Stimulated activated CD4-positive, alpha-beta T cell treated with anti-CD3 and anti-CD28 coated beads, Interleukin-2, amount 100 ng/mL, for 4 hours (primary cell): ENCODE measurements at places on chromosomes 6 and 20.

GRCh38 chr20:51566594-51566993 lies 24.1 kb upstream of the NFATC2 start:
- DNase-seq, result no peak

GRCh38 chr20:9300534-9300933 lies 213.9 kb upstream of the LAMP5 start:
- DNase-seq, result no peak

DNA sequence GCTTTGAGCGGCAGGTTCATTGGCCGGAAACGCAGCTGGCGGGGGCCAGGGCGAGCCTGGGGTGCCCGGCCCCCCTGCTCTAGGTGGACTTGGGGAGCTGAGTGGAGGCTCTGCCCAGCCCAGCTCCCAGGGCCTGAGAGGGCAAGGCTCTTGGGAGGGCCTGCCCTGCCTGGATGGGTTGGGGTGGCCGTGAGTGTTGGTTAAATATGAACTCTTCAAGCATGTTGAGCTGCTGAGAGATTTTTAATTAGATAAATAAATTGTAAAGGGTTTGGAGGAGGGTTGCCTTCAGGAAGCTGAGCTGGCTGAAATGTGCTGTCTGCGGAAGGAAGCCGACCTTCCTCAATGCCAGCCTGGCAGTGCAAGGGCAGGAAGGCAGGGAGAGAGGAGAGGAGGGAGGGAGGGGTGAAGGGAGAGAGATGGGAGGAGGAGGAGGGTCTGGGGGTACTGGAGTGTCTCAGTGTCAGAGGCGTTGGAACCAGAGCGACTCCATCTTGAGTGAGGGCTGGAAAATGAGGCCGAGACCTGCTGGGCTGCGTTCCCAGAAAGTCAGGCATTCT lies 39.4 kb upstream of the PMEPA1 start:
- no peak for DNase-seq

DNA sequence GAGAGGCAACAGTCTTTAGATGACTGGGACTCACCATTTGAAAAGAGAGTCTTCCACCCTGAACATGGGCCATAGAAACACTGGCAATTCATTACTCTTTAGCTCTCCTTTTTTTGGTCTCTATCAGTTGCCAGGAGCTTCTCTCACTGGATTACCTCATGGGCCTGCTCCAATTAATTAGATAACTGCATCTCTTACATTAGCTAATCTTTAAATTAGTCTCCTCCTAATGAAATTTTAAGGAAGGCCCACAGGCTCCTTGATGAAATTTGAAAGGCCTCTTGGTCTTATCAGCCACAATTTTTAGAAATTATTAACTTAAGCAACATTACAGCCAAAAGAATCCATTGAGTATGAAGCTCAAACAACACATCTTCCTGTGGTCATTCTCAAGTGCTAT lies 184.4 kb downstream of the UNC5CL start:
- no peak for DNase-seq

GRCh38 chr6:145761584-145761983 lies 26.3 kb upstream of the EPM2A start:
- no peak for DNase-seq

GRCh38 chr20:37948956-37949355 lies 46.0 kb downstream of the VSTM2L start:
- DNase-seq, result no peak

- DNase-seq, result no peak
Observed at GRCh38 chr6:151553416-151554165, 59.8 kb downstream of the CCDC170 start.

GRCh38 chr6:43990627-43991619 lies 136.3 kb downstream of the MRPL14 start:
- no peak for DNase-seq

GRCh38 chr20:16569246-16570153 lies 3.7 kb downstream of the KIF16B start:
- DNase-seq, result no peak

DNA sequence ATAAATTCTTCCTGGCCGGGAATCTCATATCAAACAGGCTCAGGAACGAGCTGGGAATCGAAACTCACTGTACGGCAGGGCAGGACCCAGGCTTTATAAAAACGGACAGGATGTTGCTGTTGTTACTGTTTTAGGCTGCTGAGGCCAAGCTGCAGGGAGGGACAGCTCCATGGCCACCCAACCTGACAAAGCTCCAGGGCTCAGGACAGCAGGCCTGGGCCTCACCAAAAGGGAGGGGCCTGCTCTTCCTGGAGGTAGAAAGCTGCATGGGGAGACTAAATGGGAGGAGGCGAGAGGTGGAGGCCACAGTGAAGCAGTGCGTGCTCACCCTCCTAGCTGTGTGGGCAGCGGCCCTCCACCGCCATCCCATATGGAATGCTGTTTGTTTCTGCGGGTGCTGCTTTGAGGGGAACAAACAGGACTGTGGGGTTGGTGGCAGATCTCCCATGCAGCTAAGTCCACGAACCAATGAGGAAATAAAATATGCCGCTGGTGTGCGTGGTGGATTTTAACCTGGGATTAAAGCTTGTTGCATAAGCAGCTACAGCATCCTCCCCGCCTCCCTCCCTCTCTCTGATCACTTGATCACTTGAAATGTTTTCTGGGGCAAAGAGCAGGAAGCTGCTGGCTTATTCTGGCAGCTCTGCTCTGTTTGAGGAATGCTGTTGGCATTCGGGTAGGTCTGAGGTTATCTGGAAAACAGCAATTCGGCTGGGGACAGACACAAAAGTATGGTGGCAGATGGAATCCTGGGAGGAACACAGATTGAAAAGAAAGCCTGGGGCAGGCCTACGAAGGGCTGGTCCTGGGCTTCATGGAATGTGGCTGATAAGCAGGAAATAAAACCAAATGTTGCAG lies 2.4 kb upstream of the ZMYND8 start:
- DNase-seq, result no peak

DNA sequence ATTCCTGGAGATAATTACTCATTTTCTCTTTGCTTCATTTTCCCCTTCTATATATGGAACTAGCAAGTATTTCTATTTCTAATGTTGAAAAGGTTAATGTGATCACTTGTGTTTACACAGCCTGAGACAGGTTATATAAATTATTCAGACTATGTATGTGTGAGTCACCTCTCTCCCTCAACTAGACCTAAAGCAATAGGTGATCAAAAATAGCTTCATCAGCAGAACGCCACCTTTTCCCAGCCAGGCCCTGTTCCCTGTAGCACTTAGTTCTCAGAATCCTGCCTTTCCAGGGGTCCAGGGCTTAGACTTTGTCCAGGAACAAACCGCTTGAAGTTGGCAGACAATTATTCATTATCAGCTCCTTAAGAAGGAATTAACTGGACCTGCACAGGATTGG lies 125.3 kb upstream of the EXOC2 start:
- no peak for DNase-seq

DNA sequence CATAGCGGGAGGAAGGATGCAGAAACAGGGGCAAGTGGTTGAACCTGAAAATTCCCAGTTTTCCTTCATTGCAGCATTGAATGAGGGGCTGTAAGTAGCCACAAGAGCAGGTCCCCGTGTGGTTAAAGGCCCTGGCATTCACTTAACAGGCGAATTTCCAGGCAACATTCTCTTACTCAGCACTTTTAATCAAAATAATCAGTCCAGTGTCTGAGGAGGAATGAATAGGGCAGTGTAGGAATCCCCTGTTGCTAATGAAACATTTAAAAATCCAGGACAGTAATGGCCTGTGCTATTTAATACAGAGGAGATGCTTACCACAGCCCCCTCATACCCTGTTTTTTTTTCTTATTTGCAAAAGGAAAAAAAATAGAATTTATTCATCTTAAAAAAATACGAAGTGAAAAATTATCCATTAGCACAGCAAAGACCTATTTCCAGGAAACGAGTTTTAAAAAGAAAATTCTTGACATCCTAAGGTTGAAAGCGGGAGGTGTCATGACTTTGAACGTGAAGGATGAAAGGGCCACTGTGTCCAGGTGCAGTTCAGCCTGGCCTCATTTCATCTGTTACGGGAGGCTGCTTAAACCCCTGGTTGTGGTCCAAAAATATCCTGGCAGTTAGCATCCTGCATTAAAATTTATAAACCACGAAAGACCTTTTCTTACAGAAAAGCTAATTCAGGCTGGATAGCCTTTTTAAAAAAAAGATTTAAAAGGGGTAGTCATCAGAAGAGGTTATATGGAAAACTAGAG lies 20.2 kb downstream of the MYLK4 start:
- DNase-seq, result no peak

- no peak for DNase-seq
Observed at GRCh38 chr6:70538376-70538775, 28.4 kb upstream of the SDHAF4 start.

DNA sequence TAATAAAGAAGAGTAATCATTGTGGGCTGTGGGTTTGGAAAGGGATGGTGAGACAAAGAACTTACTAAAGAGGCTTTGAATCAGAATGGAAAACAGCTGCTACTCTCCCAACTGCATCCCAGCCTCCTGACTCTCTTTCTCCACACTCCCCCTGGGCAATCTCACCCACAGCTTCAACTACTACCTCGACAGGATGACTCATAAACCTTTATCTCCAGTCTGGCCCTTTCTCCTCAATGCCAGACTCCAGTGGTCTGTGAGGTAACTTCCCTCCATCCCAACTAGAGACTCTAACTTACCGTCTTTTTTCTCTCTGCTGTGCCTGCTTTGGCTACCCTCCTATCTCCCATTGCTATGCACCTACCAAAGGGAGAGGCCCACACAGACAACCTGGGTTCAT lies 135.3 kb upstream of the RREB1 start:
- DNase-seq, result no peak

- DNase-seq, result no peak
Observed at GRCh38 chr6:63799813-63800212, 164.2 kb downstream of the PHF3 start.

- no peak for DNase-seq
Observed at GRCh38 chr6:50112981-50113857, 63.5 kb upstream of the DEFB112 start.

GRCh38 chr6:169445661-169446581 lies 192.3 kb upstream of the THBS2 start:
- no peak for DNase-seq

DNA sequence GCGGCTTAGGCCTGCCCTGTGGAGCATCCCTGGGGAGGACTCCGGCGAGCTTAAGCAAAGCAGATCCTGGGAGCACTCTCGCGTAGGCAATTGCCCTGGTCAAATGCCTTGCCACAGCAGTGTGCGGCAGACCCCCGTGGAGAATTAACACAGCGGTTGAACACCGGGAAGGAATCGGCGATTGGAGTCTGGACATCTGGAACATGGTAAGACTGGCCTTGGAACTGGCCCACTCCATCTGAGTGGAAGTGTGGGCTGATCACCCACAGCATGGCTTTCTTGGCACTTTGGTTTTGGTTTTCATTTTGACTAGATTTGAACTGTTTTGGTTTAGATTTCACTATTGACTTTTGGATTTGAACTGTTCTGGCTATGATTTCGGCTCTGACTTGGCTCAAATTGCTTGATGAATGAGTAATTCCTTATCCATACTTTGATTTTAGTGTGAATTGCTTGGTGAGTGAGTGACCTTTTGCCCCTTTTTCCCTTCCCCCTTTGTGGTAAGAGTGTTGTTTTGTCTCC lies 300.7 kb downstream of the RNGTT start:
- DNase-seq, result no peak

DNA sequence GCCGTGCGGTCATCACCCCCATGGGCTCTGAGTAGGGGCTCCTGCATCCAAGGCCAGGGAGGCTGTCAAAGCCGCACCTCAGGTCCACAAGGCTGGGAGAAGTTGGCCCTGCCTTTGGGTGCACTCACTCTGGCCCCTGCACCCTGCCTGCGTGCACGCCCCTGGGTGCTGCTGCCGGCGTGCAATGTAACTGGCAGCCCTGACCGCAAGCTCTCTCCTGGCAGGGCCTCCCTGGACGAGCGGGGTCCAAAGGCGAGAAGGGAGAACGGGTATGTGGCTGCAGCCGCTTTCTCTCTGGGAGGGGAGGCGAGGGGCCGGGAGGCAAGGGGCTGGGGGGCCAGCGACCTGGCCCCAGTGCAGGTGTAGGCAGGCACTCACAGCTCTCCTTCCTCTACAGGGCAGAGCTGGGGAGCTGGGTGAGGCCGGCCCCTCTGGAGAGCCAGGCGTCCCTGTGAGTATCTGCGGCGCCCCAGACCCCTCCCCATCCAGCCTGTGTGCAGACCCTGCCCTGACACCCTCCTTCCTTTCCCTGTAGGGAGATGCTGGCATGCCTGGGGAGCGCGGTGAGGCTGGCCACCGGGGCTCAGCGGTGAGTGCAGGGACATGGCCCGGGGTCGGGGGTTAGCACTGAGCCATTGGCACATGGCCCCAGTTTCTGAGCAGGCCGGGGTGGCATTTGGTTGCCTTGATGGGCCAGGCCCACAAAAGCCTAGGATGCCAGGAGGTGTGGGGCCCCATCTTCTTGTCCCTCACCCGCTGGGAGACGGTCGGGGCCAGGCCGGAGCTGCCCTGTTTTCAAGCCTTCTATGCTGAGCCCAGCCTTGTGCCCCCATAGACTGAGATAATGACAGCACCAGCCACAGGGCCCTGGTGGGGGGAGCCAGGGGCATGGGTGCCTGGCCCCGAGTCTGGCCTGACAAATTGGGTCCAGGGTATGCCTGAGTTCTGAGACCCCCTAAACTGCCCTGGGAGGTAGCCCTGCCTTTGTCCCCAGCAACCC lies 12.7 kb downstream of the COL9A3 start:
- no peak for DNase-seq

DNA sequence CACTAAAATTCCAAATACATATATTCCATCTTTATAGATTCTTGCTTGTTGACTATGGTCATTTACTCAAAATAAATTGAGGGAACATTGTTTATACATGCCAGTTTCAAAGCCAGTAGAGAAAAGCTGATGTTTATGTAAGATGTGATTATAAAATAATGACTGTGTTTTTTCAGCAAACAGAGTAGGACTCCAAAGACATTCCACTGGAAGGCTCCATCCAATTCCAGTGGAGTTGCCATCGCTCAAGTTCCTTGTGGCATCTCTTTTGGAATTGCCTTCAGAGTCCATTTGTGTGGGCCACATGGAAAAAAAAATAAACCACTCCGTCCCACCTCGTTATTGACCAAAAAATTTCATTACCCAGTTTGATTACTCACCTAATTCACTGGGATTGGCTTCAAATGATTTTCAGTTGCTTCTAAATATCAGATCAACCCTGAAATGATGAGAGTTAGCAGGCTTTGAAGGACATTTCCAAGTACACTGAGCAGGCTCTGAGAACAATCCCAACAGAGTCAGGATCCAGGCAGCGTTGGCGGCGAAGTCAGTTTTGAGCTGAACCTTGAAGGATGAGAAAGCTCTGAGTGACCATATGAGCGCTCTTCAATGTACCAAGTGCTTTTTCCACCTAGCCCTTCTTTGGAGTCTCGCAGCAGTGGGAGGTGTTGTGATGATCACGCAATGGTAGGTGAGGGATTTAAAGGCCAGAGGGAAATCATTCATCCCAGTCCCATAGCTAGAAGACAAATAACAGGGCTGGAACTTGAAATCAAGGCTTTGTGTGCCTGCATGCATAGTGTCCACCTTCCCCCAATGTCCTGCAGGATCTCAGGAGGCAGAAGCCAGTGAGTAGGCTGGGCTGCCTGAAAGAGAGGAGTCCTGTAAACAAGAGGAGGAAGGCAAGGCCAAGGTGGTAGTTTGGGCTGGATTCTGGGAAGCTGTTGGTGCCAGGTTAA lies 281.7 kb downstream of the CDC5L start:
- DNase-seq, result no peak

DNA sequence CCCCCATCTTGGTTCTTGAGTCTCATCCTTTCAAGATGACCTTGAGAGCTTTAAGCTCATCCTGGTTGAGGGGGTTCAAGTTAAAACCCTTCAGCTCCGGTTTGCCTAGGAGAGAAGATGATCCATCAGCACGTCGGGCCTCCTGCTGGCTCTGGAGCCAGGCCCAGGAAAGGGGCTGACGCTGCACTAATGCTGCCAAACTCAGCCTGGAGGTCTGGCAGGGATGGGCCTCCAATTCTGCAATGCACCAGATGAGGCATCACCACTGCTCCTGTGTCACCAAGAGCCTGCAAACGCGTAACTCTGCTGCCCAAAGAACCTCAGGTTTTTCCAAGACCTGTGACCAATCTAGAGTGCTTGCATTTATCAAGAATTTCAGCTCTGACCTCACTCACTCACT lies 6.1 kb downstream of the PDRG1 start:
- no peak for DNase-seq
